Adipocyte (in vitro differentiated cells): ENCODE measurements at places on chromosomes 6 and 20.

GRCh38 chr20:57450931-57451330, 59.7 kb downstream of the RBM38 start:
- DNase-seq = no peak

GRCh38 chr6:10962673-10963072, 75.8 kb downstream of the SYCP2L start:
- DNase-seq = peak; percentile 93

DNA sequence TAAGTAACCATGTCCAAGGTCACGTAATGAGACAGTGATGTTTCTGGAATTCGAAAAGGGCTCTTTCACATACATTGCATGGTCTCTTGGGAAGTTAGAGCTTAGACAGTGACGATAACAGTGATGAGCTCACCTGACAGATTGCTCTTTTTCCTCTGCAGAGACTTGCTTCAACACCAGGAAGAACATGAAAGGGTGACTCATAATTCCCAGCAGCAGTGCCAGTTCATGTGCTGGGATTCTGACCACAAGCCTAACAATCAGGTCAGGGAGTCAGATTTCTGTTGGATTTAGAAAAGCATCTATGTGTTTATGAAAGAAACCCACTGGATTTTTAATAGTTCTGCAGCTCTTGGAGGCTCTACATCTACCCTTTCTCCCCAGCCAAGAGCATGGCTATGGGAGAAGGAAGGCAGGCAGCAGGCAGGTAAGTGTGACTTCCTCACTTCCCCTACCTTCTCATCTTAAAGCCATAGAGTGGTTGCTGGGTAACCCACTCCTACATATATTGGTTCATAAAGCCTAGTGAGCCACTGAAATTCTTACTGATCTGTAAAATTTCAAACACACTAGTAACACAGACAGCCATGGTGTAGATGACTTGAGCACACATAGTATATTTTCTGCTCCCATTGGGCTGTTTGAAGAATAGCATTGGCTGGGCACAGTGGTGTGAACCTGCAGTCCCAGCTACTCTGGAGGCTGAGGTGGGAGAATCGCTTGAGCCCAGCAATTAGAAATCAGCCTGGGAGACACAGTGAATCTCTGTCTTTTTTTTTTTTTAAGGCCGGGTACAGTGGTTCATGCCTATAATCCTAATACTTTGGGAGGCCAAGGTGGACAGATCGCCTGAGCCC, 44.4 kb upstream of the LOC128125822 start:
- DNase-seq = peak; percentile 43

DNA sequence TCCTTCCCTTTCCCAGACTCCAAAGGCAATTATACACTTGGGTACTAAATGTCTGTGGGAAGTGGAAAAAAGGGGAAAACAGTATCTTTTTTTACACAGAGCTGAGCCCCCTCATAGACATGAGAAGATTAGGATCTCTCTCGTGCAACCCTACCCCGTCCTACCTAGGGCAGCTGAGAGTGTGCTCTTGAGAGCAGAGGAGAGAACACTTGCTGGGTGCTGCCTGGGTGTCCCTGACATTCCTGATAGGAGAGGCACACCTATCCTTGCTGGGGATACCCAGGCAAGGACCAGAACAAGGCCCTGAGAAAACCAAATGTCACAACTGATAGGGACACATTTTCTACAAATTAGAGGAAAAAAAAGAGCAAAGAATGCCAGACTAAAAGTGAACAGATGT, 81.2 kb downstream of the PREP start:
- no peak for DNase-seq

GRCh38 chr6:132712366-132712765, 1.5 kb downstream of the VNN1 start:
- DNase-seq = no peak

- no peak for DNase-seq
Observed at GRCh38 chr20:44601236-44601671, 18.9 kb downstream of the PKIG start.

DNA sequence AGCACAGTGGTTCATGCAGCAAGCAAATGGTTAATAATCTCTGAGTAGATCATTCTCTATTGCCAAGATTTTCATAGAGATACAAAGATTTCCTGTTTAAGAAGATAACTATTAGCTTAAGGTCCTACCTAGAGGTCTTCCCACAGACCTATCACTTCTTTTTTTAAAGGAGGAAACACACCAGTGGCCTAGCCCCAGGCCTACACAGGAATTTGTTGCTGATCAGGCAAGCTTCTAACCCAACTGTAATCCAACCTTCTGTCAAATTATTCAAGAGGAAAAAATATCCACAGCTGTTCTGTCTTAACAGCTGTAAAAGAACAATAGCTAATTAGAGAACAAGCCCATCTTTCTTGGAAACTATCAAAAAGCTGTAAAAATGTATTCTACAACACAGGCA, 332.8 kb downstream of the BTBD9 start:
- no peak for DNase-seq

DNA sequence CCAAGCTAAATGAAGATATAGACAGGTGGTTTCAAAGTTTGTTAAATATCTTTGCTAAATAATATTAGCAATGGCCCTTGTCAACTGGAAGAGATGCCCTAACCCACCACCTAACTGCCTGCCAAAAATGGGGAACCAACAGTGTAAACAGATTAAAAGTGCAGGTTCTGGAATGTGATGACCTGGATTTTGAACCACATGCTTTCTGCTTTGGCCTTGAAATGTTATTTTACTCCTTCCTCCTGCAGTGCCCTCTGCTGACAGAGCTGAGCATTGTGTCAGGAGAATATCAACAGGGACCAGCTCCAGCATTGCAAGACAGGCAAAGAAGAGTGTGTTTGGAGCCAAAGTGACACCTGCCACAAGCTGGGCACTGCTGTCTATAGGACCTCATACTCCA, 226.6 kb downstream of the MYLK4 start:
- DNase-seq = no peak

DNA sequence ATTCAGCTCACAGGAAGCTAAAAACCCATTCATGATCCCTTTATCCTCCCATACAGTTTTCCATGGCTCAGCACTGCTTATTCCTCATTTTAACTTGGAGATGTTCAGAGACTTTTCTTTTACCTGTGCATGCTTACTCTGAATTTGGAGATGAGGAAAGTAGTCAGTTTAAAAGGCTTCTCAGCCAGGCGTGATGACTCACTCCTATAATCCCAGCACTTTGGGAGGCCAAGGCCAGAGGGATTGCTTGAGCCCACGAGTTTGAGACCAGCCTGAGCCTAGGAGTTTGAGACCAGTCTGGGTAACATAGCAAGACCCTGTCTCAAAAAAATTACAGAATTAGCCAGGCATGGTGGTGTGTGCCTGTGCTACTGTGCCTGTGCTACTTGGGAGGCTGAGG, 30.3 kb upstream of the TMEM217 start:
- DNase-seq = no peak

GRCh38 chr6:157650801-157651200, 172.2 kb upstream of the SNX9 start:
- DNase-seq = no peak

- peak; percentile 84 for DNase-seq
Observed at GRCh38 chr6:149012040-149012545, 265.3 kb downstream of the UST start.

DNA sequence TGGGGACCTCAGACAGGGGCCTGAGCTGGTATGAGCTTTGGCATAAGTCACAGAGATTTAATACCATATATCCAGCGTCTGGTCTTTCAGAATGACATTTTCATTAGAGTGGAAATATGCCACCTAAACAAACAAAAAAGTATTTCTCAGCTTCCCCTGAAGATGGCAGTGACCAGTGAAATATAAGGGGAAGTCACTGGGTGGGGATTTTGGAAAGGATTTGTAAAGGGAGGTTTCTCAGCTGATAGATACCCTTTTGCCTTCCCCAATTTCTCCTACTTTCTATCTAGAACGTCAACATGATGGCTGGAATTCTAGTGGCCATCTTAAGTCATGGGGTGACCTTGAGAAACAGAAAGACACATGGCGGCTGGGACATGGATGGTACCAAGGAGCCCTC, 137.7 kb upstream of the LRFN2 start:
- no peak for DNase-seq

DNA sequence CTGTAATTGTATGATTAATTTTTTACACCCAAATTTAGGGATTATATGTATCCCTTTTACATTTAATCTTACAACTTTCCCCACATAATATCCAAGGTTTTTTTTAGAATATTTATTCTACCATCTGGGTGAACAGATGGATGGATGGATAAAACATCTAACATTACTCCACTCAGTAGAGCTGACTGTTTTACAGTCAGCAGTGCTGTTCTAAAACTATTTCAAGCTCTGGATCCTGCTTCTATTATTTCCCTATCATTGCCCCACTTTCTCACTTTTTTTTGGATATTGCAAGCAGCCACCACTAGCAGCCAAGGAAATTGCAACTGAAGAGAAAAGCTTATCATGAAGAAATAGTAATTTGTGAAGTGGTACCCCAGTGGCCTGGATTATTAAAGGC, 173.7 kb downstream of the ARHGAP18 start:
- DNase-seq = no peak

GRCh38 chr20:62458275-62459251, 17.2 kb downstream of the GATA5 start:
- DNase-seq = no peak
